ENCODE measurements at places on chromosomes 2 and 18. TPM values are rescaled to one million over a fixed set of nuclear protein-coding genes. Genes with fewer than 3 reads are reported as not detected.

ANKMY1 gene
- 14.0 TPM for total RNA-seq

CYS1 gene
- total RNA-seq, result 24.6 TPM

SPATA3 gene
- not detected for total RNA-seq

LRP1B gene
- 0.81 TPM for total RNA-seq

LONRF2 gene
- total RNA-seq, result 25.8 TPM

XIRP2 gene
- total RNA-seq, result not detected

TMEM178A gene
- 1.1 TPM for total RNA-seq

INHBB gene
- 1.8 TPM for total RNA-seq

TIA1 gene
- 97.7 TPM for total RNA-seq

GKN1 gene
- total RNA-seq, result not detected

PCARE gene
- not detected for total RNA-seq

RNF125 gene
- 3.0 TPM for total RNA-seq

CCNYL1 gene
- total RNA-seq, result 13.0 TPM

RNF25 gene
- total RNA-seq, result 6.4 TPM

KLHL14 gene
- 0.27 TPM for total RNA-seq

LDAH gene
- total RNA-seq, result 18.3 TPM

CASP10 gene
- 4.6 TPM for total RNA-seq

CFLAR gene
- total RNA-seq, result 243 TPM

EVX2 gene
- 4.6 TPM for total RNA-seq

GKN2 gene
- total RNA-seq, result not detected

HOXD12 gene
- 1.8 TPM for total RNA-seq

TRPM8 gene
- total RNA-seq, result not detected

APOB gene
- 2.1 TPM for total RNA-seq

SOX11 gene
- 3.6 TPM for total RNA-seq

KLF7 gene
- total RNA-seq, result 23.9 TPM

BMP10 gene
- total RNA-seq, result not detected
